G401 (cell line): ENCODE measurements at places on chromosomes 5 and 9.

GRCh38 chr5:62562867-62563266 lies 15.8 kb upstream of the LRRC70 start:
- no peak for DNase-seq

DNA sequence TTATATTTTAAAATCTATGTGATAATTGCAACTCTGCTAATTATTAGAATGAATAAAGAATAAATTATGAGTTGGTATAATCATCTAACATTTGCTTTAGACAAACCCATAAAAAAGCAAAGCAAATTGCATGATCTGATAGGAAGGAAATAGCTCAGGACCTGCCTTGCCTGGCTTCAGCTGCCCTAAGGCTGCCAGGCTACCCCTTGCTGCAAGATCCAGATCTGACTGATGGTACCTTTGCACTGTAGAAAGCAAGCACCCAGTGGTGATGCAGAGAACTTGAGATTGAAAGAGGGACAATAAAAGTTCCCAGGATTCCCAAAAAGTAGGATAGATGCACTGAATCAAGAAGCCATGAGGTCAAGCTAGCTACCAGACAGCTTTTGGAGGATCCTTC lies 100.9 kb upstream of the FSTL4 start:
- DNase-seq = no peak

GRCh38 chr5:8560776-8561175 lies 691.8 kb downstream of the MTRR start:
- DNase-seq = no peak

GRCh38 chr9:114518120-114518519 lies 12.8 kb upstream of the WHRN start:
- no peak for DNase-seq

DNA sequence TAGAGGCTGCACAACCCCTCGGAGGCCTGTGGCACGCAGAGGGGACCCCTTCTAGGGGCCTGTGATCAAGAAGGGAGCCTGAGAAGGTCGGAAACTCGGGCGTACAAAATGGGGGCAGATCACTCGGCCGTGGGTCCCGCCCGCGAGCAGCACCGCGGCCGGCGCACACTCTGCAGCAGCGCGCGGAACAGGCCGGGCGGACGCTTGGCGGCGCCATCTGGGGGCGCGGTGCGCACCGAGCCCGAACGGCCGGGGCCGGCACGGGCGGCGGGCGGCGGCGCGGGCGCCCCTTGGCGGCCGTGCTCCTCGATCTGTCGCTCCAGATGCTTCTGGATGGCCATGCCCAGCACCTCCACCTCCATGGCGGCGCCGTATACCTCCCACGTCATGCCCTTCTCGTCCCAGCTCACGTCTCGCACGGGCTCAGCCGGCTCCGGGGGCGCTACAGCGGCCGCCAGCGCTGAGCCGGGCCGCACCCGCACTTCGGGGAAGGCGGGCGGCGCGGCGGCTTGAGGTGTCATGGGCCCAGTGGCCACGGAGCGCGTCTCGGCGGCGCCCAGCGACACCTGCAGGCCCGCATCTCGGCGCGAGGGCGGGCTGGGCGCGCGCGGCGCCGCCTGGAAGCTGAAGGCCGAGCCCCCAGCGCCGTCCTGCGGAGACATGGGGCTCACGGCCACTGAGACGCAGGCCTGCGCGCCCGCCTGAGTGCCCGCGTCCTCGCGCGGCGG lies 13.1 kb downstream of the GPRIN1 start:
- DNase-seq = no peak

- DNase-seq = no peak
Measured at GRCh38 chr5:104977529-104977928, 1414.9 kb upstream of the NUDT12 start.

GRCh38 chr9:93634311-93635185 lies 58.2 kb downstream of the PHF2 start:
- peak; percentile 63 for DNase-seq

DNA sequence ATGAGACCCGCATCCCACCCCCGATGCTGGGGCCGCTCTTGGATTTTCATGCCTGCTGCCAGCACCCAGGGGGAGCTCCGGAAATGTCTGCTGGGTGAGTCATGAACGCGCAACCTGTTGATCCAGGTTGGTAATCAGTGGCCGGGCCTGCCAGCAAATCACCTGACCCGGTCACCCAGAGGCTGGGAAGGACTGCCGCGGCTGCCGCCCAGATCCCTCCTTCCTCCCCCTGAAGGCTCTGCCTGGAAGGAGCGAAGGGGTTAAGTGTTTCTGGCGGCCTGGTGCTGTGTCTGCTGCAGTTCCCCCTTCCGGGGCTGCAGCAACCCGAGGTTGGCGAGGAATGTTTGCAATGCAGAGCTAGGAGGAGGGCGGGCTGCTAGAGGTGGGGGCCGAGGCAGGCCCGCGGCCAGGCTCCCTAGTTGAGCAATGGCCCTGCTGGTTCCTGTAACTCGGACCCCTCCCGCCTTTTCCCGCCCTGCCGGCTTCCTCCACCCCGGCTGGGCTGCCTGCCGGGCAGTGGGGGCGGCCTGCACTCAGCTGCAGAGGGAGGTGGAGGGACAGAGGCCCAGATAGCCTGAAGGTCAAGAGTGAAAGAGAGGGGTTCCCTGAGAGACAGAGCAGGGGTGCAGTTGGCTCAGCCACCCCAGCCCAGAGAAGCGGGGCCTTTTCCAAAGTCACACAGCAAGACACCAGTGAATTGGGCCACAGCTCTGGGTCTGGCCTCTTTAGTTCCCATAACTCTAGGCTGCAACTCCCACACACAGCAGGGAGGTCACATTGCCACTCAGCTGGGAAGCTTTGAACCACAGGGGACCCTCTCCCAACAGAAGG lies 156.3 kb upstream of the IER5L start:
- DNase-seq = peak; percentile 73

DNA sequence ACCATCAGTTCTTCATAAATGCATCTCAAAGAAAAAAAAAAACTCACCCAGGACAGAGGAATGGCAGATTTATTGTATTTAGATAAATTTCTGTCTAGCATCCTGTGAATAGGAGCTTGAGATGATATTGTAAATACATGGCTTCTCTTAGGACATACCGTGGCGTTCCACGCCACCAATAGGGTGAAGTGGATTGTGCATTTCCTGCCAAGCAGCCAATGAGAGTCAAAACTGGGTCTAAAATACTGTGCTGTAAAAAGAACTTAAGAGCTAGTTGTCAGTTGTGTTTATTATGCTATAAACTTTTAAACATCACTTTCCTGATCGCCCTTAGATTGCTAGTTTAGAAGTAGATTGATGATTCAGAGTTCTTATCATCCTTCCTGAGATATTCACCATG lies 20.9 kb upstream of the TRPM6 start:
- DNase-seq = no peak

DNA sequence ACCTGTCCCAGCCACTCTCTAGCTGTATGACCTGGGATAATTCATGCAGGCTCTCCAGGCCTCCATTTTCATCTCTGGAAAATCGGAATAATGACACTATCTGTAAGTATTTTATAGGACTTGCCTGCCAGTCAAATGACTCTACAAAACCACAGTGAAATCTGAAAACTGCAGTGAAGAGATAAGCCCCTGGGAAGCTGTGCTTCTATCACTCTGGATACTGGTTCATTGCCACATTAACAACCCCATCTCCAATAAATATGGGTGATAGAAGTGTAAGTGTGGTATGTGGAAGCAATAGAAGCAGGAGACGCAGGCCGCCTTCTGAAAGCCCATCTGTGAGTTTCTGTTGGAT lies 31.8 kb downstream of the WHRN start:
- no peak for DNase-seq

DNA sequence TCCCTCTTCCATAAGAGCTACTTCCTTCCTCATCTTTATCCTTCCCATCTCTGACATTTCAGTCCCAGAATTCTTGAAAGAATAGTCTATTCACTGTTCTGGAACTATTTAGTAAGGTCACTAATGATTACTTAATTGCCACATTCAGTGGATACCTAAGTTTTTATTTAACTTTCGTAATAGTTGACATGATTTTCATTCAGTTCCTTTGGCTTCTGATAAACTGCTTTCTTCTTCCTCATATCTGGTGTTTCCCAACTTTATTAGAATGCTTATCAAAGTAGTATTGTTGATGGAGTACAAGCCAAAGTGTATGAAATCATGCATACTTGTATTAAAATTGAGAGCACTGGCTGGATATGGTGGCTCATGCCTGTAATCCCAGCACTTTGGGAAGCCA lies 10.8 kb downstream of the UBE2D2 start:
- DNase-seq = no peak

GRCh38 chr5:115962565-115963402 lies 509 bp downstream of the LVRN start:
- no peak for DNase-seq

- DNase-seq = peak; percentile 78
Measured at GRCh38 chr5:160245506-160246086, 16.3 kb downstream of the FABP6 start.

- peak; percentile 35 for DNase-seq
Measured at GRCh38 chr9:18746631-18747030, 272.7 kb downstream of the ADAMTSL1 start.

- no peak for DNase-seq
Measured at GRCh38 chr5:144333336-144333920, 162.8 kb downstream of the KCTD16 start.

- DNase-seq = peak; percentile 37
Measured at GRCh38 chr9:133684121-133684935, 48.2 kb downstream of the DBH start.

DNA sequence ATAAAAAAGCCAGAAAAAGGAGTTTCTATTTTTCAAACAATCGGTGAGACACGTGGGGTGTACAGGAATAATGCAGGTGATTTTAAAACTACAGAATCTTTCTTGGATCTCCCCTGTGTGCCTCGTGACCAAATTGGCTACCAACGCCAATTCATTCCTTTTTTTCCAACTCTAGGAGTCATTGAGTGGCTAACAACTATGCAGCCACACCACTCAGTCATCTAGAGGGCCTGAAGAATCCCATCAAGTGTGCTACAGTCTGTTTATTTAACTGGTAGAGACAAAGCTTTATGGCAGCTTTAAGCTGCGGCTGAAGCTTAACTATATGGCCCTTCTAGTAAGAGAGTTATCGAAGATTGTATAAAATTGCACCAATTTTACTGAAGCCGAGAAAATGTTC lies 113.1 kb upstream of the NIPBL start:
- DNase-seq = no peak

GRCh38 chr5:53924392-53924791 lies 364.0 kb downstream of the NDUFS4 start:
- no peak for DNase-seq

DNA sequence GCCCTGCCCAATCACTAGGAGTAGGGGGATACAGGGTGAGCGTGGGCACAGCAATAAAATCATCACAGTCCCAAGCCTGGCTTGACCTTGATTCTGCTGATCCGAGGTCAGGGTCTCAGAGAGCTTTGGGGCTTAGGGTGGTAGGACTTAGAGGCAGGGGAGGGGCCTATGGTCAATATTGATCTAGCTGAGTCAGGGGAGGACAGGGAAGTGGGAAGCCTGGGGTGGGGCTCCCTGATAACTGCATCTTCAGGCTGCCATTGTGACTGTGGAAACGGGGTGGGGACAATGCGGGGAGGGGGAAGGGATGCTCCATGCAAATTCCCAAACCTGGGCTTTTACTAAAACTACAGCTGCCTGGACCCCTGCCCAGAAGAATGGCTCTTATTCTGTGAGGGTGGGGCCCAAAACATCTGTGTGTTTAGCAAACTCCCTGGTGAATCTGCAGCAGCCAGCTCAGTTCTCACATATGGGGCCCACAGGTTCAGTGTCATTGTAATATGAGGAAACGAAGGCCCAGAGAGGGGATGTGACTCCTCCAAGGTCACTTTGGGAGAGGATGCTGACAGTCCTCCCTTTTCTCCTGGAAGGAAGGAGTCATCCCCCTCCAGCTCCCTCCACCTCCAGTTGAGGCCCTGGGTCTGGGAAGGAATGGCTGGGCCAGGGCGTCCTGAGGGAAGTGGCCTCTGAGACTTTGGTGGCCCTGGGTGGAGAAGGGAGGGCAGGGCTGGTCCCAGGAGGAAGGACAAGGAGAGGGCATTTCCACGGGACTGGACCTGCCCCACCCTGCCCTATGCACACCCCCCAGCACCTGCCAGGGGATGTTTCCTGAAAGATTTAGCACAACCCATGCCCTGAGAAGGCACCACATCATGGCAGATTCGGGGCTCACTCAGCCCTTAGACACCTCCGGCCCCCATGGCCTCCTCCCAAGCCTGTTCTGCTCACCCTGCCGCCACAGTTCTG lies 26.4 kb downstream of the SLC6A7 start:
- no peak for DNase-seq

- DNase-seq = peak; percentile 58
Measured at GRCh38 chr5:151454166-151454565, 6.8 kb downstream of the SLC36A1 start.

- DNase-seq = no peak
Measured at GRCh38 chr5:131367219-131367860, 103.5 kb downstream of the CDC42SE2 start.

DNA sequence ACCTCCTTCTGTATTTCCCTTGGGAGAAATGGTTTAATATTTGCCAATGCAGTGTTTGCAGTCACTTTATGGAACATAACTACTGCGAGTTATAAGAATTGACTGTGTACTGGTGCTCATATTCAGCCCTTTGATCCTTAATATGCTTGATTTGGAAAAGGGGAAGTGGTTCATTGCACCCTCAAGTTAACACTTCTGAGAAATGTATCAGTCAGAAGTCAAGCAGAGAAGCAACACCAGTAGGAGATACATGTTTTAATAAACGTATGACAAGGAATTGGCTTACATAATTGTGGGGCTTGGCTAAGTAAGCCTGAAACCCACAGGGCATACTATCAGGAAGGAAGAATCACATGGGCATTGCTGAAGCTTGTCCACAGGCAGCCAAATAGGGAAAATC lies 131.0 kb upstream of the SPRY4 start:
- no peak for DNase-seq

DNA sequence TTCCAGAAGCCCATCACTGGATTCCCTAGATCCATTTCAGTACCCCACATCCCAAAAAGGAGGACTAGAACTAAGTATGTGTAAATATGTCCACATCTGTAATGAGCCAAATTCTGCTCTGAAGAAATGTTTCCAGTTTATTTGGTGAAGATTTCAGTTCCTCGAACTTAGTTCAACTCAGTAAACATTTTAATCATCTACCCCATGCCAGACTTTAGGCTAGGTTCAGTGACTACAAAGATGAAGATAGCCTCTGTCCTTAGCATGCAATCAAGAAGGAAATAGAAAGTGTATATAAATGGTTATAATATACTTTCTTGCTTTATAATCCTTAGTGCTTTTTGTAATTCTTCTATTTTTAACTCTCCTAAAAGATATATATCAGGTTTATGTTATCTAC lies 21.5 kb downstream of the RUSC2 start:
- DNase-seq = no peak

GRCh38 chr9:107243742-107244141 lies 39.3 kb upstream of the RAD23B start:
- DNase-seq = no peak

DNA sequence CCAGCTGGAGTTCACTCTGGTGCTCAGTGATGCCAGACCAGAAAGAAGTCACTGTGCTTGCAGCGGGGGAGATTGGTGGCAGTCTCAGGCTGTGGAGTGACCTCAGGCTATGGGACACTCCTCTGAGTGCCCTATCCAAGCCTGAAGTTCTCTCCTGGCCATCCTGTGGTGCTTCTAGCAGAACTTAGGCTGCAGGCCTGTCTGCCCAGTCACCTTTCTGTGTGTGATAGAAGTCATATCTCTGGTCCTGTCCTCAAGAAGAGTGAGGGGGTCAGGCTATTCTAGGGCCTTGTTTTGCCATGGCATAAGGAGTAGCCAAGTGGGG lies 9.3 kb downstream of the PDLIM4 start:
- no peak for DNase-seq

- no peak for DNase-seq
Measured at GRCh38 chr9:103730866-103731265, 363.2 kb upstream of the SMC2 start.
